ENCODE measurements at places on chromosomes 5 and 9. TPM values are rescaled to one million over a fixed set of nuclear protein-coding genes. Genes with fewer than 3 reads are reported as not detected.

DNA sequence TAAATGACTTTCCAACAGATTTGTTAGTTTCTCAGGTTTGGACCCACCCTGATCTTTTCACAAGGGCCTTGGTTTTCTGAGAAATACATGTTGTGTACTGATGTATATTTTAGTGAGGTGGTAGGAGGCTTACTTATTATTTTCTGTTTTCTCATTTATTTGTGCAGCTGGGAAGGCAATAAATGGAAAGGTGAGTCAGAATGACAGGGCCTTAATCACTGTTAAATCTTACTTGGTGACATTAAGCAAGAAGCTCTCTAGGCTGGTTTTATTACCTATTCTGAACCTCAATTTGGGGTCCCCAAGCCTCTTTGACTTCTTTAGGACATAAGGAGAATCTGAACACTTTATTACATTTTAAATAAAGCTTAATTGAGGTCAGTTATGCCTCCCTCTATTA is 214.0 kb upstream of the DAB2 start:
- no peak for DNase-seq
- H3K36me3 ChIP-seq: no peaks in the 10 kb centered on the region
- H3K27me3 ChIP-seq: no peaks in the 10 kb centered on the region
- H3K27ac ChIP-seq: no peak overlapping the region
- H3K4me1 ChIP-seq: no peaks in the 10 kb centered on the region
- H3K4me3 ChIP-seq: no peak overlapping the region

GRCh38 chr9:114087721-114088120 is 9.6 kb upstream of the AMBP start:
- H3K36me3 ChIP-seq: no peaks in the 10 kb centered on the region
- no peak overlapping the region for H3K4me3 ChIP-seq
- H3K27ac ChIP-seq: no peak overlapping the region
- H3K27me3 ChIP-seq: peaks cover 8% of the 10 kb centered on the region

Gene SLC4A9
- total RNA-seq: not detected

GRCh38 chr9:133139246-133140173 is 18.5 kb upstream of the RALGDS start:
- no peak overlapping the region for H3K27ac ChIP-seq
- no peaks in the 10 kb centered on the region for H3K36me3 ChIP-seq
- no peak overlapping the region for H3K4me3 ChIP-seq

Gene GARNL3
- 10.0 TPM for total RNA-seq
